ENCODE measurements at places on chromosomes 3 and 15.

- DNase-seq: no peak
These were observed 10.7 kb downstream of the MUC20 start for GRCh38 chr3:195731356-195731905.

DNA sequence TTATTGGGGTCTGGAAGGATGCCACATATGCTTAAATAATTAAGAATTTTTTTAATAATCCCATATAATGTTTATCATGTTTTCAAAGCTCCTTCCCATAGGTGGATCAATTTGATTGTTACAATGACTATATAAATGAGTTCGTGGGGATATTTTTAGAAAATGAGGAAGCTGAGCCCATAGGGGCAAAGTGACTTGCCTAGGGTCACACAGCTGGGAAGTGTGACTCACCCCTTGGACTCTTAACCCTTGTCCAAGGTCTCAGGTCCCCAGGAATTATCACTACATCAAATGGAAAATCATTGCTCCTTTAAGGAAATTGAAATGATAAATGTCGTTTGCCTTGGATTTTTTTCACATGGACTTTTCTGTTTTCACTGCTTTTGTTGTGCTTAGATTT lies 161.2 kb upstream of the RGMA start:
- no peak for DNase-seq

GRCh38 chr3:37140899-37141541 lies 33.4 kb downstream of the LRRFIP2 start:
- no peak for DNase-seq

DNA sequence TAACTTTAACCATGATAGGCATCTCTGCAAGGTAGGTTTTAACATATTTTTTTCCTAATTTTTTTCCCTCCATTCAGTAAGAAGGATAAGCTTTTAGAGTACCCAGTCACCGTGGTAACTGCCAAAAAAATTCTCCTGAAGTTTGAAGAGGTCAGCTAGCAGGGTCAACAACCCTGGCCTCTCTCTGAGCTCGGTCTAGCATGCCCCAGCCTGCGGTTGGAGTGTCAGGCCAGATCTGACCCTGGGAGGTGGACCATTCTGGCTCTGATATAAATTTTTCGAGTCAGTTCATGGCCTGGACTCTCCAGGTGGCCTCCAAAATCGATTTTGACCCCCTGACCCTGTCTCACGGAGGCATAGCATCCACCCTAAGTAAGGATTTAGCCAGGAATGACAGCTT lies 29.7 kb downstream of the SOX2 start:
- DNase-seq: no peak

- DNase-seq: no peak
These were observed 67.9 kb upstream of the TNIK start for GRCh38 chr3:171528102-171528501.

DNA sequence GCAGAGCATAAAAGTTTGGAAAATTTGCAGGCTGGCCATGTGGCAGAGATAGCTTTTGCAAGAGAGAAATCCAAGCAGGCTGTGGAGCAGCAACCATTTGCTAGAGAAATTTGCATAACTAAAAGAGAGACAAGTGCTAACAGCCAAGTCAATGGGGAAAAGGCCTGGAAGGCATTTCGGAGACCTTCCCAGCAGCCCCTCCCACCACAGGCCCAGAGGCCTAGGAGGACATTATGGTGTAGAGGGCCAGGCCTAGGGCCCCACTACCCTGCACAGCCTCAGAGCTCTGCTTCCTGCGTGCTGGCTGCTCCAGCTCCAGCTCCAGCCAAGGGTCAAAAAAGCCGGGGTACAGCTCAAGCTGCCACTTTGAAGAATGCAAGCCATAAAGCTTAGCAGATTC lies 82.7 kb downstream of the MYO5A start:
- DNase-seq: no peak

DNA sequence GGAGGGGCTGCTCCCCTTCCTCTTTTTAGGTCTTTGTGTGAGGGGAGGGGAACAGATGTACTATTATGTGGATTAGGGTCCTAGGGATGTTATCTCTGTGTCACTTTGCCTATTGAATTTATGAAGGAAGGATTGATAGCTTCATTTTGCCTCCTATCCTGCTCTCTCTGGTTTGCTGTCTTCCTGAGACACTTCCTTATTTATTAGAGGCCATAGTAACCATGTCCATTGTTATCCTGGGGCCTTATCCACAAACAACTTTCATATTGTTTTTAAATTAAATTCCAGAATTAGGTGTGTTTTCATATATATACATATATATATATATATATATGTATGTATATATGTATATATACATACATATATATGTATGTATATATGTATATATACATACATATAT lies 83.2 kb upstream of the LRRFIP2 start:
- DNase-seq: no peak

All from stimulated activated naive CD4-positive, alpha-beta T cell treated with Interleukin-2 at 50 U/mL for 16 hours (primary cell).